Endothelial cell of coronary artery (primary cell): ENCODE measurements at places on chromosomes 6 and 20. TPM values are rescaled to one million over a fixed set of nuclear protein-coding genes. Genes with fewer than 3 reads are reported as not detected.

Gene DLL1
- total RNA-seq = 0.75 and 2.4 TPM in 2 replicates

Gene PSORS1C2
- not detected in 2 replicates for total RNA-seq

Gene TMC2
- not detected in 2 replicates for total RNA-seq

Gene EGFL8
- total RNA-seq = 1.6 and 2.5 TPM in 2 replicates

Gene OPRM1
- not detected in 2 replicates for total RNA-seq

Gene ABRACL
- 58.9 and 98.2 TPM in 2 replicates for total RNA-seq

Gene GLP1R
- not detected in 2 replicates for total RNA-seq

Gene DEFB132
- total RNA-seq = not detected in 2 replicates

Gene LY6G6F
- total RNA-seq = not detected in 2 replicates

Gene GTSF1L
- not detected in 2 replicates for total RNA-seq

Gene IL17F
- not detected in 2 replicates for total RNA-seq

Gene FILIP1
- 13.6 and 19.3 TPM in 2 replicates for total RNA-seq

Gene TRAPPC3L
- 0.09 TPM in 2 replicates for total RNA-seq
